ENCODE measurements at places on chromosomes 7 and 10. TPM values are rescaled to one million over a fixed set of nuclear protein-coding genes. Genes with fewer than 3 reads are reported as not detected.

DTX2 gene
- 23.1 TPM for polyA plus RNA-seq

GRCh38 chr7:12909483-12909882 lies 222.1 kb downstream of the ARL4A start:
- no peaks in the 10 kb centered on the region for H3K4me1 ChIP-seq
- H3K4me3 ChIP-seq = no peak overlapping the region
- no peaks in the 10 kb centered on the region for H3K27me3 ChIP-seq
- H3K27ac ChIP-seq = no peak overlapping the region
- no peaks in the 10 kb centered on the region for H3K36me3 ChIP-seq

FGFR2 gene
- 41.3 TPM for polyA plus RNA-seq

DNA sequence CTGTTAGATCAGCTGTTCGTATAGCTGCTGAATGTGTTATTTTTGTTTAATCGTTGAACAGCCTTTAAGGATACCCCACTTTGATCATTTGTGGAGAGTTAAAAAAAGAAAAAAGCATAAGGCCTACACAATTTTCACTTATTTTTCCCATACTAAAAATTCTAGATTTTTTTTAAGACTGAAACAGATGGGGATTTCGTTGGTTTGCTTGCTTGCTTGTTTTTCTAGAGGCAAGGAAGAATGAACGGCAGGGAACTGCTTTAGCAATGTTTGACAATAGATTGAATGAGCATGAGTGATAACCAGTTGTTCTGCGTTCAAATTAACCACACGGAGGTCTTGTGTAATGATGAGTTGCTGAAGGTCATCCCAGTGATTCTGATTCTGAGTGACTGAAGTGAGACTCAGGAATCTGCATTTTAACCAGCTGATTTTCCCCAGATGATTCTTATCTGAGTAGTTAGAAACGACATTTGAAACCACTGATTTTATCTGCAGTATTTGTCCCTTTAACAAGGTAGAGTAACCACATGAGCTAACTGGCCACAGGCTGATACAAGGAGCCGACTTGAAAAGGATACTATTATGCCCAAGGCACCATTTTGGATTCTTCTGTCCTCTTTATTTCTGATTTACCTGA lies 85.9 kb downstream of the GPR37 start:
- no peaks in the 10 kb centered on the region for H3K4me1 ChIP-seq
- H3K36me3 ChIP-seq = no peaks in the 10 kb centered on the region
- DNase-seq = no peak

RBP4 gene
- polyA plus RNA-seq = 997 TPM

Data from hepatocyte (in vitro differentiated cells).